ENCODE measurements at places on chromosomes 7 and 10.

DNA sequence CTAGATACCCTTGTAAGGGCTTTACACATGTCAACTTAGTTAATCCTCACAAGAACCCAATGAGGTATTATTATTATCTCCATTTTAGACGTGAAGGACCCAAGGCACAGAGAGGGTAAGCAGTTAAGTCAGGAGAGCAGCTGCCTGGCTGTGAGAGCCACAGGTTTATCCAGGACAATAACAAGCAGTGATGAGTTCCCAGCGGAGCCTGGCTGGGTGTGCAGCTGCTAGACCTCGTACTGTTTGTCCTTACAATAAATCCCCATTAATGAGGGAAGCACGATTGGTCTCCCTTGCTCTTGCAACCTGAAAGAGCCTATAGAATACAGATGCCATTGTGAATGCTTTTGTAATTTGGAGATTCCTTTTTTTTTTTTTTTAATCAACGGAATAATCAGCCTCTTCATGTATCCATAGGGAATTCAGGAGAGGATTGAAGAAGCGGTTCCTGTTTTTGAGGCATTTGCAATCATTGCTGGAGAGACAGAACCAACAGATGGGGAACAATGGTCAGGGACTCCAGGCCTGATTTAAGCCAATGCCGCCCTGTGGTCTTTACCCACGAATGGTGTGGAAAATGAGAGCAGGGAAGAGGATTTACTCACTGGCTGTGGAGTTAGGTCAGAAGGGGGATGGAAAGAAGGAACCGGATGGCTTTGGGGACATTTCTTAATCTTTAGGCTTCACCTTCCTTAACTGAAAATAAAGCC lies 12.3 kb upstream of the ASB4 start:
- DNase-seq: no peak

DNA sequence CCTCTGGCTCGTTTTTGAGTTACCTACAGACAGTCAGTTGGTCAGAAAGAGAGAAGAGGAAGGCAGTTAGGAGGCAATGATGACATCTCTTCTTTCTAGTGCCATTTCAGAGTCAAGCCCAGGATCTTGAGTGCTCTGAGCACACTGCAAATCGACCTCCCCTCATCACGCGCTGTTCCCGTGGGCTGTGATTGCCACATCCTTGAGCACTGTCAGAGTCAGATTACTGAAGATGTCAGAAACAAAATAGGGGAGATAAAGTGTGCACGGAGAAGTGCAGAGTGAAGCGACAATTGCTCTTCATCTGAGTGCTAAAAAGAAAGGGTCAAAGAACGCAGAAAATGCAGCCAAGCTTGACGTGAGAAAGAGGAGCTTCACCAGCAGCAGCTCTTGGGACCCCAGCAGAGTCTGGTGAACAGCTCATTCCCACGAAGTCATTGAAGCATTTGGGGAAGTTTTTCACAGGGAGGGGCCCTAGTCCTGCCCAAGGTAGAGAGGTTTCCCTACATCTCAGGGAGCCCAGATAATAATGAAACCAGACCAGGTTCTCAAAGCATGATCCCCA lies 661.7 kb upstream of the AUTS2 start:
- DNase-seq: peak; percentile 9

GRCh38 chr10:116654816-116655215 lies 34.1 kb downstream of the PNLIPRP2 start:
- no peak for DNase-seq

DNA sequence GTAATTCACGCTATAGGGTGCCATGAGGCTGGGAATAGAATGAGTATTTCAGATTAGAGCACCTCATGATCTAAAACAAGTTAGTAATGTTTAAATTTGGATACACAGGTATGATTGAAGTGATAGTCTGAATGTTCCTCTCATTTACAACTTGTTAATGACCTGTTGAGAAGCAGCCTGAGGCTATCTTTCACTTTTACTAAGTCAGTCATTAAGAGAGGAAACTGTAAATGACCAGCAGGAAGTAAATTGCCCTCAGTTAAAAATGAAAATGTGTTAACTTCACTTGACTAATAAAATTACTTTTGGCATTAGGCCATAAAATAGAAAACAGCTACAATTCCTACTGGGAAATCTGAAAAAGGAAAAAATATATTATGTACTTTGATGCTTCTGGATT lies 1042.0 kb downstream of the DNAJB9 start:
- no peak for DNase-seq

- no peak for DNase-seq
These were observed 641.4 kb upstream of the MGMT start for GRCh38 chr10:128825626-128826025.

GRCh38 chr10:30591249-30591670 lies 38.3 kb downstream of the LYZL2 start:
- no peak for DNase-seq

GRCh38 chr7:125681508-125681907 lies 751.9 kb upstream of the POT1 start:
- no peak for DNase-seq

- DNase-seq: no peak
These were observed 254.7 kb downstream of the KLF6 start for GRCh38 chr10:3530346-3530745.

DNA sequence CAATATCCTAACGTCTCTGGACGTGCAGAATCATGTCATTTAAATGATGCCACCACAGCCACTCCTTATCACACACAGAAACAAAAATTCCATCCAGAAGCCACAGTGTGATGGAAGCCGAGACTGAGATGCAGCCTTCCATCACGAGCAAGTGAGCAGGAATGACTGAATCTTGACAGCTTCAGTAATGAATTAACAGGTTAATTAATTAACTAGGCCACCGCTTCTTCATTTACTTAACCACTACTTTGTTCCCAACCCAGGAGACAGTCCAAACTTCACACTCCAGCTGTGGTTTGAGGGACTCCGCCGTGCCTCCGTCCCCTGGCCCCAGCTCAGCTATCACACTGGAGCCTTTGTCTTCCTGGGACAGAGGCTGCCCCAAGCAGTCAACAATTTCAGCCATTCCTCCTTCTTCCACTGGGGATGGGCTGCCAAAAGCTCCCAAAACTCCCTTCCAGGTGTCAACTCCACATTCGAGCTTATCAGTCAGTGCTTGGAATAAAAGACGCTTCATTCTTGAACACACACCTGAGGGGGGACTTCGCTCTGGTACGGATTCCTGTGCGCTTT lies 65.9 kb downstream of the FGFR2 start:
- no peak for DNase-seq

DNA sequence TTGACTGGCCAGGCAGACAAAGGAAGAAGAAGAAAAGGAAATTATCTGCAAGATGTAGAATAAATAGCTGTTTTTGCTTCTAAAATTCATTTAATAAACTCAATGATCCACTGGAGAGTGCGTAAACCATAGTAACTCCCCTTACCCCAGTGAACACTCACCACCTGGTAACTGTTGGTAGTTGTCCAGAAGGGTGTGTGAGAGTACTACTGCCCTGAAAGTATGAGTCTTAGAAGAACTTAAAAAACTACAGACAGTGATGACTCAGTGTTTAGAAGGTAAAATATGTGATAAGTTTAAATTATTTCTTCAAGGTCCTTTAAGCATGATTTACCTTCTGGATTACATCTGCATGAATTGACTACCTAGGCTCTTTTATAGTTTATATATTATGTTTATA lies 53.0 kb upstream of the SEMA3A start:
- no peak for DNase-seq

DNA sequence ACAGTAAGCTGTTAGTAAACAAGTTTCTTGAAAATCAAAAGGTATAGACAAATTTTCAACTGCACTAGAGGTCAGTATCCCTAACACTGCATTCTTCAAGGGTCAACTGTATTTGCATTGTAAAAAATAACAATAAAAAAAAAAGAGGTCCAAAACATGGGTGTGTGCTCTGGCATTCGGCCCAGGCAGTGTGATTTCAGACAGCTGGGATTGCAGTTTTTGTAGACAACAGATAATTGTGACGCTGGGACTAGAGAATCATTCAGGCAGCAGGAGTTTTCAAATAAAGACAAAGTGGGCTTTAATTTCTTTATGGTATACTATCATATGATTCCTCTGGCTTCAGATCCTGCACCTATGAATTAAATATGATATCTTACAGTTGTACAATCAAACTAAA lies 543.2 kb upstream of the SEMA3D start:
- no peak for DNase-seq

- no peak for DNase-seq
These were observed 149.2 kb upstream of the PDE1C start for GRCh38 chr7:32219416-32219815.

DNA sequence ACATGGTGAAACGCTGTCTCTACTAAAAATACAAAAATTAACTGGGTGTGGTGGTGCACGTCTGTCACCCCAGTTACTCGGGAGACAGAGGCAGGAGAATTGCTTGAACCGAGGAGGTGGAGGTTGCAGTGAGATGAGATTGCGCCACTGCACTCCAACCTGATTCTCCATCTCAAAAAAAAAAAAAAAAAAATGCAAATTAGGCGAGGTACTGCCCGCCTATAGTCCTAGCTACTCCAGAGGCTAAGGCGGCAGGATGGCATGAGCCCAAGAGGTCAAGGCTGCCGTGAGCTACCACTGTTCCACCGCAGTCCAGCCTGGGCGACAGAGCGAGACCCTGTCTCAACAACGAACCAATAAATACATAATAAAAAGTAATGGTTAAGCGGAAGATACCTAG lies 1.1 kb upstream of the EIF4H start:
- no peak for DNase-seq

GRCh38 chr10:51244309-51244708 lies 170.0 kb downstream of the PRKG1 start:
- no peak for DNase-seq

DNA sequence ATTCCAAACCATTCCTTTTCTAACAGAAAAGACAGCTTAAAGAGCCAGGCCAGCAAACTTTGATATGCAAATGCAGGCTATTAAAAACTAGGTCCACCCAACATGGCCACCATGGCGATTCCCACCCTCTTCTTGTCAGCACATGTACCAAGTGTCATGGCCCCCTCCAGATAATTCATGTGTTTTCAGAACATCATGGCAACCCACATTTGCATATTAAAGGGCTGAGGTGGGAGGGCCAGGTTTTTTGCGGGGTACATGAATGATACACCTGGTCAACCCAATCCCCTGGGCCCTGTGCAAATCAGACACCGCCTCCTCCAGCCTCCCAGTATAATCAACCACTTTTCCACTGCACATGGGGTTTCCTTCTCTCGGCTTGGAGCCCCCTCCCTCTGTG lies 965 bp upstream of the ERVW-1 start:
- DNase-seq: no peak

DNA sequence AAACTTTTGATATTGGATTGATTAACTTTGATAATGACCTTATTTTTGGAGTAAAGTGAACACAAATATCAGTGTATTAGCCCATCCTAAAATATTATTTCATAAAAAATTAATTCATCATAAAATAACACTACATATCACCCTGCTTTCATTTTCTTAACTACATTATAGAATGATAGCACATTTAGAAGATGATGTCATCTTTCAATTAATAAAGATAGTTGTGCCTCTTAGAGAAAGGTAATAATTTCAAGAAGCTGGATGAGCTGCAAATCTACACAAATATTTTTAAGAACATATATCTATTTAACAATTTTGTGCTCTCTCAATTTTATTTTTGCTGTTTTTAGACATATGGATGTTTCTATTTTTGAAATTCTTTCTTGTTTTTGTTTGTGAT lies 126.1 kb downstream of the CNTNAP2 start:
- DNase-seq: no peak

DNA sequence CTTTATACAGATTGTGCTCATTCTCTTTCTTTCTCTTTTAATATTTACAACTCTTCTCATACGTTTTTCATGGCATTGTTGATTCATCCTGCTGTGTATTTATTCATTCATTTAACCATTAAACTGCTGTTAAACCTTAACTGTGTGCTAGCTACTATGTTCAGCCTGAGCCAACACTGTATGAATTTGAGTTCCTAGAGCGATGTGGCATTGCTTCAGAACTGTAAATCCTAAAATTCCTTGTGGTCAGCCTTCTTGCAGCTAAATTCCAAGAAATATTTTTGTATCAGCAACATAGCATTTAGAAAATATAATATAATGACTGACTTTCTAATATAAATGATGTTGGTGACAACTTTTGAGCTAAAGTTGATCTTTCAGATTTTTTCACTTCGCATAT lies 184.7 kb upstream of the FZD1 start:
- no peak for DNase-seq

DNA sequence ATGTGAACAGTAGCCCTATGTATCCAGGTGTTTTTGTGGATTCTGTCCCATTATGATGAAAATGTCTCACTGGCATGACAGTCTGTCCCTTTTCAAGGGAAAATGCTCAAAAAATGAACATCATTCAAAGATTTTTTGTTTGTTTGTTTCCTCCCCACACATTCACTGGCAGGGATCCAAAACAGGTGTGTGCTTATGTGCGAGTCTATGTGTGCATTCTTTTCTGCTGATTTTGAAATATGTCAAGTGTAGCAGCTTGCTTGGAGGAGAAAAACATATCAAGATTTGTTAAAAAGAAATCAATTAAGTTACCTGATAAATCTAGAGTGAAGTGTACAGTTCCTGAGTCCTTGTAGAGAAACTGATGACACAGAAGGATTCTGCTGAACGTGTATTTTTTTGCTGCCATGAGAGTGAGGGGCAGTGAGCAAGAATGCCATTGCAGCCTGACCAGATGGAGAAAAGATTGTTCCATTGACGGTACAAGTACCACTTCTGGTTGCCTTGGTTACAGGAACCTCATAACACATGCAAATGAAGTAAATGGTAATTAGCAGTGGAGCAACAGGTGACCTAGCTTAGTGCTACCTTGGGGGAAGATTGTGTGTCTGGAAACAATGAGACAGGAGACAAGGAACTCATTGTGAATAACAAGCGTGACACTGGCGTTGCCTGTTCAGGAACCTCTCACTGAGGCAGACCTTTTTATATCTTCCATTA lies 277.4 kb upstream of the PHYHIPL start:
- DNase-seq: no peak

GRCh38 chr10:31095677-31096560 lies 64.3 kb upstream of the ZNF438 start:
- DNase-seq: no peak

GRCh38 chr7:48237354-48237753 lies 66.1 kb downstream of the ABCA13 start:
- DNase-seq: no peak

- DNase-seq: no peak
These were observed 22.2 kb downstream of the AZGP1 start for GRCh38 chr7:99953649-99954048.

DNA sequence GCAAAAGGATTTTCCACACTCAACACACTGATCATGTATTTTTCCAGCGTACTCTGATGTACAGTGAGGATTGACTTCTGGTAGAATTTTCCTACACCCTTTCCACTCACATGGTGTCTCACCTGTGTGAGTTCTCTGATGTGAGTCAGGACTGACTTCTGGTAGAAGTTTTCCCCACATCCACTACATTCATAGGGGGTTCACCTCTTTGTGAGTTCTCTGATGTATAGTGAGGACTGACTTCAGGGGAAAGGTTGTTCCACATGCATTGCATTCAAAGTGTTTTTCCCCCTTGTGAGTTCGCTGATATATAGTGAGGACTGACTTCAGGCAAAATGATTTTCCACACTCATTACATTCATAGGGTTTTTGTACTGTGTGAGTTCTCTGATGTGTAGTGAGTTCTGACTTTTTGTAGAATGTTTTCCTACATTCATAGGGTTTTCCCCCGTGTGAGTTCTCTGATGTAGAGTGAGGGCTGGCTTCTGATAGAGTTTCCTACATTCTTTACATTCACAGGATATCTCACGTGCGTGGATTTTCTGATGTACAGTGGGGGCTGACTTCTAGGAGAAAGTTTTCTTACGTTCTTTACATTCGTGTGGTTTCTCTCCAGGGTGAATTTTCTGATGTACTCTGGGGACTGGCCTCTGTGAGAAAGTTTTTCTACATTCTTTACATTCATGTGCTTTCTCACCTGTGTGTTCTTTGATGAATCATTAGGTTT lies 146.5 kb downstream of the GLRX3 start:
- no peak for DNase-seq

All from NCI-H187 treated with DMSO at 0.1 percent for 48 hours (cell line).